Vagina (tissue), 2 donors: ENCODE measurements at places on chromosomes 7 and 10. TPM values are rescaled to one million over a fixed set of nuclear protein-coding genes. Genes with fewer than 3 reads are reported as not detected.

DNA sequence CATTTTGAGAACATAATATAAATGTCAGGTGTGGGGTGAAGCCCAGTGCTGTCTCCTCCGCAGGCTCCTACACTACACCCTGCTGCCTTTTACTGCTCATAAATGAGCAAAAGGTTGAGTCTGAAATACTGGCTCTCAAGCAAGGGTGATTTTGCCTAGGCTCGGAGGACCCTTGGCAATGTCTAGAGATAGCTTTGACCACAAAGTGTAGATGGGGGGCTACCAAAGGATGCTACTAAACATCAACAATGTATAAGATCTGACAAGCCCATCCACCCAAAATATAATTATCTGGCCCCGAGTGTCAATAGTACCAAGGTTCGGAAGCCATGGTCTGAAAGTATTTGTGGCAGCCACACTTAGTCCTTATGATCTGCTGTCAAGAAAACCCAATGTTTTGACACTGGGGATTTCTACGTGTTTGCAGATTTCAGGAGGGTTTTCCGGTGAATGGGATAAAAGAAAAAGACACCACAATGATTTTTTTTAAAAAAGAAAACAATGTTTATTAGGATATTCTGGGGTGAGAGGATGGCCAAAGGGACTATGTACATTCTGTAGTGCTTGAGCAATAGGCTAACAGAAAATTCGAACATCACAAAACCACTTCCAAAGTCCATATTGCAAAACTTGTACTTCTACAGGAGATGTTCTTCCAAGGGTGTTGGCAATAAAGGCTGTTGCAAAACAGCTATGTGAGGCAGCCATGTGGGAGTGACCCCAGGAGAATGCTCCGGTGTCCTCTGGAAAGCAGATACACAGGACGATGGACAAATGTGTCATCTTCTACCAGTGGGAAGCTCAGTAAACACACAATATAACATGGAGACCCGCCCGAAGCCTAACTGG, 216.3 kb downstream of the GFRA1 start:
- DNase-seq = no peak

The MYOZ1 gene
- not detected for total RNA-seq

- no peak for DNase-seq
These were observed 20.4 kb upstream of the TBRG4 start for GRCh38 chr7:45131891-45132290.

The NACAD gene
- 9.6 TPM for total RNA-seq

GRCh38 chr10:8331387-8331786, 276.9 kb downstream of the GATA3 start:
- no peak for DNase-seq

DNA sequence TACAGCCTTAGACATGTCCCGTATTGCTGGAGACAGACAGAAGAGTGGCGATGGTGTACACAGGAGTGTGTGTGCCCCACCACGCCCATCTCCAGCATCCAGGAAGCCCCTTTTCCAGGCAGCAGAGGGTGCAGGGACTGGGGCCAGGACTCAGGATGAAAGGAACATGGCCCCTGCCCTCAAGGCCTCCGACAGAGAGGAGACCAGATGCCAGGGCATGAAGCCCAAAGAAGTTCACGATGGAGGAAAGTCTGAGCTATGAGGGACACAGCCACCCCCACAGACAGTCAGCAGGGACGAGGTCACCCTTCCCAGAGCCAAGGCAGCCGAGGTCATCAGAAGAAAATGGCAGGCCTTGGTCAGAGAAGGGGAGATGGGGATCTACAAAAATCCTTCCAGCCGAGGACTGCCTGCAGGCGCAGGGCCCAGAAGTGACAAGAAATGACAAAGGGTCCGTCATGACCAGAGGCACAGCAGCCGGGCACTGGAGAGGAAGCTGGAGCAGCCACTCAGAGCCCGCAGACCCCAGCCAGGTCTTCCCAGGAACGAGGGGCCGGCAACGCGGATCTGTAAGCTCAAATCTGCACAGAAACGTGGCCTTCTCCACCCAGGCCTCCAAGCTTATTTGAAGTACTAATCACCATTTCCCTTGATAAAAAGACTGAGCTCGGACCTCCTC, 78.7 kb upstream of the PPP2R2D start:
- no peak for DNase-seq

GRCh38 chr10:44197646-44198045, 187.3 kb downstream of the CXCL12 start:
- DNase-seq = no peak
